Stimulated activated CD4-positive, alpha-beta T cell treated with anti-CD3 and anti-CD28 coated beads, Interleukin-1b, Interleukin-23, amount 100 ng/mL, for 1 hour (primary cell): ENCODE measurements at places on chromosomes 5 and 9.

DNA sequence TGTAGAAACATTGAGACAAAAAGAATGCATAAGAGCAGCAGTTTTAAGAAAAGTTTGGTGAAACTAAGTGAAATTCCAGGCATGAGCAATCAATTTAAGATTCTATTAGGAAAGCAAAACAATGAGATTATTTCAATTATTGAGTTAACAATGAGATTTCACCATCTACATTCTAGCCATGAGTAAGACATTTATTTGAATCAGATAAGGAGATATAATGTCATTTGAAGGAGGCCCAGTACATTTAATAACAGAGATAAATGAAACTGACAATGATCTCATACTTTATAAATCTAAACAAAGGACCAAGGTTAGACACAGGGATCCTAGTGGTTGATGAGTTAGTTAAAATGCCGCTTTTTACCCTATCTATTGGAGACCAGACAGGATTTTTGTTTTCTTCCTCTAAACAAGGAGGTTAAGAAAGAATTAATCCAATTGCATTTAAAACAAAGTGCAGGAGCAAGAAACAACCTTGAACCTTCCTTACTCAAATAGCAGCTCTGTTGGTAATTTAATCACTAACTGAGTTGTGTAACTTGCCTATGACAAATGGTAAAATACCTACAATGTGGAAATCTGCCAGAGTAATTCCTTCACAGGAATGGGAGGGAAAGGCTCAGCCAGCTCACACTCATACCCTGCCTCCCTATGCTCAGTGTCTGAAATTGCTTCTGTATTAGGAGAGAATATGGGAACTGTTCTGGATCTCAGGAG, 103.5 kb upstream of the NR3C1 start:
- DNase-seq = no peak

DNA sequence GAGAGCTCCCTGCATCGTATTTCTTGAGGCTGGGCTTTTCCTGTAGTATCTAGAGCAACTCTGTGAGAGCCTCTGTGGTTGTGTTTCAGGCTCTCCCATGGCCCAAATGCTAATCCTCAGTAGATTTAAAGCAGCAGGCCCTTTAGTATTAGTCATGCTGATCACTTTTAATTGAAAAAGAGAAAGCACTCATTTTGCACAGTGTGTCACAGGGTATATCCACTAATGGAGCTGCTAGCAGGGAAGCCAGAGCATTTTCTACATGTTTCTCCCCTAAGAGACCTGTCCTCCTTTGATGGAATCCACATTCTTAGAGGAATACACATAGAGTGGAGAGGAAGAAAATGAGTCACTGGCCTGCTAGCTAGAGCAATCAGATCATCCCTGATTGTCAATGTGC, 348.5 kb downstream of the TMEM232 start:
- DNase-seq = no peak

- DNase-seq = no peak
Observed at GRCh38 chr5:94944160-94944559, 325.7 kb downstream of the SLF1 start.

DNA sequence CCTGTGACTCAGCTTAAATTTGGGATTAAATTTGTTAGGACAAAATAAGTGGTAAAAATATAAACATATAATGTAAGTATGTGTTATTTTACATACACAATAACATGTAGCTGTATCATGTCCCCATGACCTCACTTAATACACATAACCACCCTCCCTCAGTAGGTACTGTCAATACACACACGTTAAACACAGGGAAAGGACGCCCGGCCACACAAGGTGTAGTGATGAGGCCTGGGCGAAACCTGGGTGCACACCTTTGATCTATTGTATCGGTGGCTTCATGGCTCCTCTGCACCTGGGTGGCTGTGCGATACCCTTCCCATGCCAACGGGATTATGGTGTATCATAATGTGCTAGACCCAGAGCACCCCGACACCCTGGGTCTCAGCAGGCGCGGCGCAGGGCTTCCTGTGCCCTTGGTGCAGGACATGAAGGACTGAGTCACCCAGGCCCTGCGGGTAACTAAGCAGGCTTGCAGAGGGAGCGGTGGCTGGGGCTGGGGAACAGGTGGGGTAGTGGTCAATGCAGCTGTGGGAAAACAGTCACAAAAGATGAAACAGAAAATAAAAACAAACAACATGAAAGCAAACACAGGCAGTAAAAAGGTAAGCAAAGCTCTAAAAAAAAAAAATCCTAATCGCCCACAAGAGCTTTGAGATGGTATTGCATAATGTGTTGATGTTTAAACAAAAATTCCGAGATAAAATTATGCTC, 127.5 kb upstream of the RETREG1 start:
- DNase-seq = no peak

GRCh38 chr9:102253099-102253498, 514.7 kb upstream of the GRIN3A start:
- DNase-seq = no peak

DNA sequence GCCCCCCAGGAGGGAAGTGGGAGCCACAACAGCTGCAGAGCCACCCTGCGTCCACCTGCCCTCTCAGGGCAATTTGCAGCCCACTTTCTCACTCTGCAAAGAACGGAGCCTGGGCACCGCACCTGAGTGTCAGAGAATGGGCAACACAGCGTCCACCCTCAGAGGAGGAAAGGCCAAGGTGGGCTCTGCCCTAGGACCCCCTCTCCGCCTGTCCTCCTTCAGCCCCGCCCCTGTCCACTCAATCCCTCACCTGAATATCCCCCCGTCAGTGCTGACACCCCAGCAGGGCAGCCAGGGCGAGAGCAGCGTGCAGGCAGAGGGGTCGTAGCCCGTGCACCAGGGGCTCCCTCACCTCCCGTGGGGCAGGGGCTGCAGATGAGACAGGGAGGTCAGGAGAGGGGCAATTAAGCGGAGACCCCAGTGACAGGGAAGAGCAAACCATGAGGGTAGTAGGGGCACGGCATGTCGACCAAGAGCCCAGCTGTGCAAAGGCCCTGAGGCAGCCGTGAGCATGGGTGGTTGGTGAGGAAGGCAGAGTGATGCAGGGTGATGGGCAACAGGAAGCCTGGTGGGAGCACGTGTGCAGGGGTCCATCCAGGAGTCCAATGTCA, 140.3 kb downstream of the OLFM1 start:
- no peak for DNase-seq

DNA sequence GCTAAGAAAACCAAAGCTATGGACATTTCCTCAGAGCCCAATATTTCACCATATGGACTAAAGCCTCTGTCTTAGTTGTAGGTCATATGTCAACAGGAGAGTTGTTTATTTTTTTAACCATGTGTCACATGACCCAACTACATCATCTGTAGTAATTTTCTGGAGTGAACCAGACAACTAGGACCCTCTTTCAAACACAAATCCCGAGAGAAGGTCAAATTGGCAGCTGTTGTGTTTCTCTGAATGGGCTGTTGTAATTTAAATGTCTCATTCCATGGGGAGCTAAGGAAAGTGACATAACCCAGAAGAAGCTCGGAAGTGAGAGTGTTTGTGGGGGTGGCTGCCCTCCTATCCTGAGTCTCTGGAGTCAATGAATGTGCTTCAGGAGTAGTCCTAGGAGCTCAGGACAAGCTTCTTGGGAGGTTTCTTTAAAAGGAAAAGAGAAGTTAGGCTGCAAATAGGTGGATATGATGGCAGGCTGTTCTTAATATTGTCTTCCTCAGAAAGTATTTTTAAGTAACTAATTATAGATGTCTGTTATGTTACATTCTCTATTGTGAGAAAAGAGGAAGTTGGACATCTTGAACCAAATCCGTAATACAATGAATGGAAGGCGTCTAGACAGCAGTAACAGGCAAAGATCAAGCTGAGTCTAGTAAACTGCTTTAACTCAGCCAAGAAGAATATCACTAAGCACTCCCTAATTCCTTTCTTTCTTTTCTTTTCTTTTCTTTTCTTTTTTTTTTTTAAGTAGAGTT, 50.1 kb downstream of the TMEM167A start:
- DNase-seq = no peak

GRCh38 chr9:13726746-13727145, 447.3 kb upstream of the MPDZ start:
- no peak for DNase-seq

DNA sequence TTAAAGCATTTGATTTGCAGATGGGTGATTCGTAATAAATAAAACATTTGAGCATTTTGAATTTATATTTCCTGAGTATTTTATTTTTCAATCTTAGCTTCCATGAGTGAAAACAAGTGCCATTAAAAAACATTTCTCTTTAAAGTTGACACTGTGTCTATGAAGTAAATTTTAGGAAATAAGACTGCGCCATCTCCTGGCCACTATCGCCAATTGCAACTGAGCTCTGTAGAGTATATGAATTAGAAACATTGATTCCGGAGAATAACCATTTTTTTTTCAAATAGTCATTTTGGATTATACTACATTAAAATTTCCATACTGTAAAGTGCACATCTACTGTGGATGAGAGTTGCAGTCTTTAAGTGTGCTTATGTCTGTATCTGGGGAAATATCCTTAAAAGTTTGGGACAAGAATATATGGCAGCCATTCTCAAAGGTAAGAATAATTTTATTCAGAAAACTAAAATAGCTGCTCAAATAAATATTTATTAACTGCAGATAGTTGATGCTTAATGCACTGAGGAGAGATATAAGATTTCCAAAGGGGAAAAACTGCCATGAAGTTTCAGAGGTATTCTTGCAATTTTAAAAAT, 5.9 kb downstream of the DMRTA1 start:
- peak; percentile 24 for DNase-seq

DNA sequence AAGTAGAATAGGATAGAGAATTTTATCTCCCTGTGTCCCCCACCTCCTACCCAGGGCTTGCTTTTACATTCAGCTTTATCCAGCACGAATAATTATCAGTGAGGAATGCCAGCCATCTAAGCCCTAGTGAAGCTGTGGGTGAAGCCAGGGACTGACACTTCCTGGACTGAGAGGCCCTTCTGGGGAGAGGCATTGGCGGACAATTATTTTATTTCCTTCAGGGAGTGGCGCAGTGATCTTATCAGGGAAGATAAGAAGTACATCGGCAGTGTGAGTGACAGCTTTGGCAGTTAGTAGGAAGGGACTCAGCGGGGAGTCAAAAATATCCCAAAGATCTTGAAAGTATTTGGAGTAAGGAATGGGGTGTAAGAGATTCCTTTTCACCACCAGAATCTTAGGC, 34.9 kb upstream of the RPS23 start:
- no peak for DNase-seq
